ENCODE measurements at places on chromosomes 3 and 15. TPM values are rescaled to one million over a fixed set of nuclear protein-coding genes. Genes with fewer than 3 reads are reported as not detected.

Gene LHFPL4
- not detected for total RNA-seq

Gene ANKUB1
- not detected for total RNA-seq

Gene SH2D7
- not detected for total RNA-seq

Gene RMDN3
- 28.4 TPM for total RNA-seq

Gene ZNF660
- total RNA-seq, result not detected

Gene AGBL1
- total RNA-seq, result not detected

Gene LSAMP
- total RNA-seq, result not detected

Gene NEK4
- total RNA-seq, result 17.8 TPM

Gene SLC28A2
- total RNA-seq, result not detected

Gene VGLL3
- total RNA-seq, result not detected

Gene MKRN3
- 5.0 TPM for total RNA-seq

Gene EPHA6
- not detected for total RNA-seq

Gene GABRB3
- not detected for total RNA-seq

Gene PLA2G4F
- not detected for total RNA-seq

Gene IGSF11
- not detected for total RNA-seq

Gene AADACL2
- not detected for total RNA-seq

Gene GOLGA8O
- 5.7 TPM for total RNA-seq

Gene SLITRK3
- total RNA-seq, result not detected

Gene NEO1
- 8.3 TPM for total RNA-seq

Gene DTWD1
- 13.4 TPM for total RNA-seq

Gene SH3GL3
- not detected for total RNA-seq

Gene SCG5
- total RNA-seq, result 3.1 TPM
